ENCODE measurements at places on chromosomes 2 and 18.

GRCh38 chr18:50203801-50204604 is 9.1 kb upstream of the MYO5B start:
- DNase-seq = peak; percentile 64

DNA sequence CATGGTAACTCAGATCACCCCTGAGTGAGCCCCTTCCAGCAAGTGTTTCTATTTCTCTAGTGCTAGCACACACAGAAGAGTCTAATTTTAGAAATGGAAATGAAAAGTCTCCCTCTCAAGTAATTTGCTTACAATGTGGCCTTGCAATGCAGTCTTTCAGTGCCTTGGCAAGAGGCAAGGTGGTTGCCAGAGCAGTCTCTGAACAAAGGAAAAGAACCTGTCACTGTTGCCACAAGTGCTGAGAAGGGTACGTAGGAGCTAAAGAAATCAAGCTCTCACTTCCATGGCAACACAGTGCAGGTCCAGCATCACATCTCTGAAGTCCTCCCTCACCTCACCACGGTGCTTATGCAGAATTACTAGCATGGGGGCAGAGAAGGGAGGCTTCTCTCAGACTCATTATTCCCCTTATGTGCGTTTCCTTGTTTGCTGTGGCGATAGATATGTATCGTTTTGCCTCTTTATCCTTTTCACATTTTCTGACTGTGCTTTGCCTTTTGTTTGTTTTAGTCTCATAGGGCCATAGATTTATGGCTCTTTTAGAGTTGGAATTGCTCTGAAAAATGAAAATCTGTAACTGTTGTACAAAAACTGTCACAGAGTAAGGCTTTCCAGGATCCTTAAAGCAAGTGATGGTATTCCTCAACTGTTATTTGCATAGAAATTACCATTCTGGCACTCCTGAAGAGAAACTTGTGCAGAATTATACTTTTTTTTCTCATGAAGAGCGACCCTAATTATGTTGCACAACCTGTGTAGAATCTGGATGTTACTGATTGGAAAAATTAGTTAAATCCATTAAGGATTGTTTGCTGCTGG is 164.8 kb downstream of the CCDC85A start:
- DNase-seq = no peak

DNA sequence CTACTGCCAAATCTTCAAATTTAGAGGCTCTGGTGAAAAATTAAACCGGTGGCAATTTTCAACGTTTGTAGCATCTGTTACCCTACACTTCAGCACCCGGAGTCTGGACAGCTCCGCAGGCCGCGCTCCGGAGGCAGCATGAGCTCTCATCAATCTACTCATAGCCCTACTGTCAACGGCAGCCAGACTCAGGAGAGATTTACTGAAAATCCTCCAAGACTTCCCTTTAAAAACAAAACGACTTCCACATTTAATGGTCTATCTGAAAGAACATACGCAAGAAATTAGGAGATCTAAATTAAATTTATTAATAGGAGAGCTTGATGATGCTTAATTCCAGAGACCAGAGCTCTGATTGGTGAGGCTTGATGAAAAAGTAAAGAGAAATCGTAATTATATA is 970 bp upstream of the ADCYAP1 start:
- DNase-seq = peak; percentile 40

GRCh38 chr2:68246396-68246795 is 5.9 kb downstream of the PPP3R1 start:
- DNase-seq = no peak

DNA sequence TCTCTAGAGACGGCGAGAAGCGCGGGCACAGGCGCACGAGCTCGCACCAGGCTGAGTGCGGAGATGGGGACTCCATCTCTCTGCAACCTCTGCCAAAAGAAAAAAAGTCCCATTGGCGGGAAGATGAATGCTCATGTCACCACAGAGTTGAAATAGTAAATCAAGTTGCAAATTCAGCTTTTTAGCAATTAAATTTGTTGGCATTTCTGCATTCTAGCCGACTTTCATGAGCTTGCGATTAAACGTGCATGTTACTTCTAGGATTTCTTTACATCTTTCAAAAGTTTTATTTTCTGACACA is 588 bp downstream of the CHAC2 start:
- DNase-seq = peak; percentile 29

DNA sequence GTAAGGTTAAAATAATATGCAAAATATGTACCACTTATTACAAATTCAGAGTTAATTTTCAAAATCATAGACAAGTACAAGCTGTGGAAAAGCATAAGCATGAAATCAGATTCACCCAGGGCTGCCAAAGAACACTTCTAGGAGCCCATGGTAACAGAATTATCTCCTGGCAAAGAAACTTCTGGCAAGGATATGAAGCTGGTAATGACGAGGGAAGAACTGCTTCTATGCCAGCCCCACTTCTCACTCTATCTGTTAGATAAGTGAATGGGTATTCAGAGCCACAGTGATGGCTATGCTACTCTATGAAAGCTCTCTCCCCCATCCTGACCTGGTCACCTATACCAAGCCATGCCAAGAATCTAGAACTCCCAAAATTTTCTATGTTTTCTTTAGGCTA is 36.9 kb upstream of the PDE1A start:
- DNase-seq = no peak

- DNase-seq = peak; percentile 68
These were observed 63.2 kb downstream of the ZEB2 start for GRCh38 chr2:144456680-144457079.

DNA sequence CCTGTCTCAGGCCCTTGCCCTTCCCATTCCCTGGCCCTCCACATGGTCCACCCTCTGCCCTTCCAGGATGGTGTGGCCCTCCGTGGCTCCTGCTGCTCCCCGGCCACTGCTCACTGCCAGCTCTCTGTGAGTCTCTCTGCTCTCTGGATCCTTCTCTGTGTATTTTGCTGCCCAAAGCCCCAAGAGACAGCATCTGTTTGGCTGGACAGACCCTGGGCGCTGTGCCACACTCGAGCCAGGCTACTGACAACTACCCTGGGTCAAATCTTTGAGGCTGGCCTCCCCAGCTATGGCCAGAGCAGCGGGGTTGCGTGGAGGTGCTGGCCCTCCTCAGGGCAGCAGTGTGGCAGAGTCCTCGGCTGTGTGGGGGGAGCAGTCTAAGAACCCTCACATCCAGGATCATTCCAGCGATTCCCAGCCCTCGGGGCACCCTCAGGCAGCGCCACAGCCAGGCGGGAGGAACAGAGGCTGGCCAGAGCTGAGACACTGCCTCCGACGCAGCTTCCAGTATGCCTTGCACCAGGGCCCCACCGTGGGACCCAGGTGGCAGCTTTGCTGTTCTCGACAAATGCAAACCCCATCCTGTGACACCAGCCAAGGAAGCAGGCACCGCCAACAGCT is 139.4 kb upstream of the GLI2 start:
- no peak for DNase-seq

- DNase-seq = no peak
These were observed 60.7 kb upstream of the GATA6 start for GRCh38 chr18:22108674-22109073.

- no peak for DNase-seq
These were observed 84.8 kb upstream of the NCKAP5 start for GRCh38 chr2:133653056-133653455.

- peak; percentile 31 for DNase-seq
These were observed 12.0 kb downstream of the SFTPB start for GRCh38 chr2:85655961-85656417.

GRCh38 chr2:104375206-104375605 is 478.7 kb upstream of the POU3F3 start:
- no peak for DNase-seq

DNA sequence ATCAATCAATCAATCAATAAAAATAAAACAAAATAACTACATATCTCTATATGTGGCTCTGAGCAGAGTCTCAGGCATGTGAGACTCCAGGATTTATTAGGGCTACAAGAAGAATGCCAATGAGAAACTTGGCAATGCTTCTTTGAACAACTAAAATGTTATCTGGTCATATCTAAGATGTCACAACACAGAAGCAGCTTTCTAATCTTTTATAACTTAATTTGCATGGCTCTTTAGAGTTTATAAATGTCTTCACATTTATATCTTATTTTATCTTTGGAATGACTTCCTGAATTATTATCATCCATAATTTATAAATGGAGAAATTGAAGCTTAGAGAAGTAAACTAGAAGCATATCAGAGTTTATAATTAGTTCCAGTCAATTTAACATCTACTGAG is 14.9 kb upstream of the MAP4K3 start:
- DNase-seq = no peak

DNA sequence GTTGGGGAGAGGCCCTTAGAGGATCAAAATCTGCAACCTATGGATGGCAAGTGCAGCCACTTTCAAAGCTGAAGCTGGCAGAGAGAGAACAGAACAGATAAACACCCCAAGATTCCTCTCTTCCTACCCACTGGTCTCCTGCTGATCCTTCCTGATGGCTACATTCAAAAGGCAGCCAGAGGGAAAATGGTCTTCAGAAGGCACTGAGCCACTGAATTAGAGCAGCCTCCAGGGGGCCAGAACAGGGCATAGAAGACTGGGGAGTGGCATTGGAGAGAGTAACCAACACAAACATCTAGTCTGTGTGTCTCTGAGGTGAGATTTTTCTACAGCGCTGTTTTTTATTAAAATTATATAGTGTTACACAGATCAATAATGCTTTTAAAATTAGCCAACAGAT is 432.6 kb downstream of the PARD3B start:
- DNase-seq = no peak

DNA sequence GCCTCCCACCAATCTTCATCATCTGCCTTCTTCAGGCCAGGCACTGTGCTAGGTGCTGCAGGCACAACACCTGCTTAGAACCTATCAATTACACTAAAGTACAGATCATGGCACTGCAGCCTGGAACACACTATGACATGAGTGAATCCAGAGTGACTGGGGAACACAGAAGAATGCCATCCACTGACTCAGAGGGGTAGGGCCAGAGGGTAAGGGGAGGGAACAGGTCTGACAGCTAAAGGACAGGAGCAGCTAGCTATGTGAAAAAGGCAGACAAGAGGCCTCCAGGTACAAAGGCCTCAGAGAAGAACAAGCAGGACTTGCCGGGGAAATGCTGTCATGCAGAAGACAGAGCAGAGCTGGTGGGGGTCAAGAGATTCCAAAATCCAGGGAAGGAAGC is 53.3 kb upstream of the ACAA2 start:
- DNase-seq = no peak

Measured in kidney glomerular epithelial cell (primary cell).